Right lobe of liver (tissue), 6 donors: ENCODE measurements at places on chromosomes 13 and 19.

GRCh38 chr19:1283917-1284292 lies 1.8 kb upstream of the EFNA2 start:
- H3K36me3 ChIP-seq: peaks cover 3% of the 10 kb centered on the region
- peak overlapping the region; percentile 63 for H3K27ac ChIP-seq
- H3K4me3 ChIP-seq: peak overlapping the region; percentile 29
- no peaks in the 10 kb centered on the region for H3K27me3 ChIP-seq
- H3K4me1 ChIP-seq: no peaks in the 10 kb centered on the region
- no peak for DNase-seq

DNA sequence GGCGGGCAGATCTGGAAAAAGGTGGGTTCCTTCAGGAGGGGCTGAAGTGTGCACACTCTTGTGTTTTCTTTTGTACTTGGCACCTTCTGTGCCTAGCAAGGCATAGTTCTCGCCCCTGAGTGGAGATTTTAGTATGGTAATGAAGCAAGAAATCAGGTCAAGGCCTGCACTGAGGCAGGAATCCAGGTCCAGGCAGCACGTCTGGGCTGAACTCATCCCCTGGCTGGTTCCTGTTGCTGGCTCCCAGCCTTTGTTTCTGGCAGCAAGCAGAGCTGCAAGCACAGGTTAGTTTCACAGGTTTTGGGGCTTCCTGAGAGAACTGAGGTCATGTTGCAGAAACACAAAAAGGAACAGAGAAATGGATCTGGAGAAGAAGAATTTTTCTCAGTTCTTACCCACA lies 21.2 kb downstream of the SIGLEC7 start:
- H3K4me3 ChIP-seq: no peak overlapping the region
- no peaks in the 10 kb centered on the region for H3K4me1 ChIP-seq

- H3K4me3 ChIP-seq: no peak overlapping the region
- no peaks in the 10 kb centered on the region for H3K27me3 ChIP-seq
- no peak for DNase-seq
- H3K36me3 ChIP-seq: no peaks in the 10 kb centered on the region
Observed at GRCh38 chr13:75621147-75621546, 15.0 kb upstream of the LMO7 start.

GRCh38 chr13:37109051-37109678 lies 3.7 kb upstream of the CSNK1A1L start:
- no peak overlapping the region for H3K27ac ChIP-seq
- no peaks in the 10 kb centered on the region for H3K4me1 ChIP-seq
- no peak for DNase-seq
- H3K36me3 ChIP-seq: no peaks in the 10 kb centered on the region

- no peaks in the 10 kb centered on the region for H3K4me1 ChIP-seq
- no peaks in the 10 kb centered on the region for H3K36me3 ChIP-seq
- DNase-seq: no peak
- H3K27me3 ChIP-seq: no peaks in the 10 kb centered on the region
- H3K27ac ChIP-seq: no peak overlapping the region
Observed at GRCh38 chr13:87820241-87820640, 149.1 kb downstream of the SLITRK5 start.

- no peak overlapping the region for H3K27ac ChIP-seq
- no peaks in the 10 kb centered on the region for H3K36me3 ChIP-seq
- no peak overlapping the region for H3K4me3 ChIP-seq
- H3K4me1 ChIP-seq: peaks cover 17% of the 10 kb centered on the region
- H3K27me3 ChIP-seq: no peaks in the 10 kb centered on the region
Observed at GRCh38 chr13:74026753-74027152, 107.5 kb downstream of the KLF12 start.
